ENCODE measurements at places on chromosomes 11 and 22.

GRCh38 chr11:17014833-17015626 lies 816 bp upstream of the PLEKHA7 start:
- DNase-seq: no peak

- DNase-seq: no peak
Measured at GRCh38 chr22:48581205-48581766, 1246.4 kb downstream of the BRD1 start.

- no peak for DNase-seq
Measured at GRCh38 chr11:58628446-58628845, 6.0 kb downstream of the CNTF start.

DNA sequence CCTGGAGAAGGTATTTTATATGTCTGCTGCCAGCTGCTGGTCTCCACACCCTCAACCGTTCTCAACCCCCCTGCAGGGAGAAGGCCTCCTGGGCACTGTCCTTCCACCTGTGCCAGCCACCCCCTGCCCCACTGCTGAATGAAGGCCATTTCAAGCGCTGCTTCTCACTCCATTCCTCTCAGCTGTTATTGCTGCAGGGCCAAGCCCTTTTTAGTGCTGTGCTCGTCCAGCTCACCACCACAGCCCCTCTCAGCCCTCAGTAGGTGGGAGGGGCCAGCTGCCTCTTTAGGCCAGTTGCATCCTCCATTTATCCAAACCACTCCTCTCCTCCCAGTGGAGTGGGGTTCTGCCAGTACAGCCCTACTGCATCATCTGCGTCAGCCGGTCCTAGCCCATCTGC lies 1.8 kb upstream of the WBP2NL start:
- DNase-seq: no peak

- no peak for DNase-seq
Measured at GRCh38 chr22:46462726-46463371, 74.6 kb downstream of the CELSR1 start.

GRCh38 chr11:20238712-20239111 lies 78.4 kb upstream of the DBX1 start:
- DNase-seq: no peak

- DNase-seq: no peak
Measured at GRCh38 chr11:96106645-96107044, 182.7 kb upstream of the MTMR2 start.

GRCh38 chr11:118312328-118312727 lies 7.8 kb downstream of the CD3E start:
- no peak for DNase-seq

DNA sequence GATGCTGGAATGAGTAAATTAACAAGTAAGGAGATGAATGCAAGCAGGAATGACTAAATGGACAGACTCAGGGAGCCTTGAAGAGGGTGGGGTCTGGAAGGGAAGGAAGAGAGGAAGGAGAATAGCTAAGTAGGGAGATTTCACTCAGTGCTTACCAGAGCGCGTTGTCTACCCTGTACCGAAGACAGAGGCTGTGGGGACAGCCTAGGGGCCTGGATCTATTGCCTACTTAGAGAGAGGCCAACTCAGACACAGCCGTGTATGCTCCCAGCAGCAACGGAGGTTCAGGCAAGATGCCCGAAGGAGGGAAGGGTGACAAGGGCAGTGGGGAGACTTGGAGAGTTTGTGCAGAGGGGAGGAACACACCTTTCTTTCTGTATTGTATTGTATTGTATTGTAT lies at the start of gene FOLR2:
FOLR2 (plus strand) TSS at position 157 of the 400 bp plus-strand sequence. CDS start 1,791 bp downstream, outside the sequence.
- DNase-seq: no peak

GRCh38 chr22:21067901-21068680 lies 22.3 kb downstream of the LRRC74B start:
- no peak for DNase-seq

DNA sequence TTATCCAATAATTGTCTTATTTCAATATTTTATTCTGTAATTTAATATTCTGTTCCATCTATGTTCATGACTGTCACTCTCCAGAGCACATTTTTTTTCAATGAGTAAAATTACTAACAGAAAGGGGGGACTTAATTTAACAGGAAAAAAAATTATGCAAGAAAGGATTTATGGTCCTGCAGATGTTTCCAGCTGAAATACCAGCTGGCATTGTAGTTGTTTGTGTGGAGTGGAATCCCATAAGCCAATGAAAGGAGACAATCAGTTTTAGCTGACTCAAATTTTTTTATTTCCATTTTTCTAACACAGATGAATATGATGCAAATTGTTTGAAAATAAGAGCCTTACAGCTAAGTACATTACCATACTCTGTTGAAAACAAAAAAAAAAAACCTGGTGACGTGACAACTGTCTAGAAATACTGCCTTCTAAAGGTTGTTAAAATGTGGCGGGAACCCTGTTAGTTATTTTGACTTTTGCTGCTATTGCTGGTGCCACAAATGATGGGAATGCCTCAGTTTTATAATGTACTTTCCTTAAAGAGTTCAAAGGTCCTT lies 389.1 kb downstream of the ETS1 start:
- no peak for DNase-seq

DNA sequence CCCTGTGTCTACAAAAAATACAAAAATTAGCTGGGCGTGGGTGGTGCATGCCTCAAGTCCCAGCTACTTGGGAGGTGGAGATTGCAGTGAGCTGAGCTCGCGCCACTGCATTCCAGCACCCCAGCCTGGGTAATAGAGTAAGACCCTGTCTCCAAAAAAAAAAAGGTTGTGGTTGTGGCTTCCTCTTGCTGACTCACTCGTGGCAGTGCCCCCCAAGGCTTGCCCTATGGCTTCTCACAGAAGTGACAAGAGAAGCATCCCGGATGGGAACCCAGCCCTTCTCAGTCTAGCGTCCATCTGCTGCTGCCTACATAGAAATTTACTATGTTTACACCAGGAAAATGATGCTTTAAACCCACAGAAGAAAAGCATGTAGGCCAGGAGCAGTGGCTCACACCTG lies 68.5 kb upstream of the PITPNB start:
- no peak for DNase-seq

DNA sequence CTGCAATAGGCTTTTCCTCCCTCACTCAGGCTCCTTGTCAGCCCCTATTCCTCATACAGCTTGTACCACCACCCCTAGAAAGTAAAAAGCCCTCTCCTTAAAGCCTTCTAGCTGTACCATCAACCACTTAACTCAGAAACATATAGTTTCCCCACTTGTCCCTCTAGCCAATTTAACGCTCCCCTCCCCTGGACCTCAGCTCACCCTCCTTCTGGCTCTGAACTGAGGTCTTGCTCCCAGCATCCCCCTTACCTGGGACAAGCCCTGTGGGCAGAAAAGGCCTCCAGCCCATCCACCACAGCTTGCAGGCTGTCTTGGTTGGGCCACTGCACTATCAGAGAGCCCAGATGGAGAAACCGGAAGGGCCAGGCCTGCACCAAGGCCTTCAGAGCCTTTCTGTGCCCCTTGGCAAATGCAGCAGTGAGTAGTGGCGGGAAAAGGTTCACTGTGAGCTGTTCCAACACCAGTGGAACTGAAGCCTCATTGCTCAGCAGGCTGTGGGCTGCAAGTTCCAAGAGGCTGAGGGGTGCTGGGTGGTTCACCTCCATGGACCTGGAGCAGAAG lies 12.4 kb upstream of the TOP3B start:
- no peak for DNase-seq

DNA sequence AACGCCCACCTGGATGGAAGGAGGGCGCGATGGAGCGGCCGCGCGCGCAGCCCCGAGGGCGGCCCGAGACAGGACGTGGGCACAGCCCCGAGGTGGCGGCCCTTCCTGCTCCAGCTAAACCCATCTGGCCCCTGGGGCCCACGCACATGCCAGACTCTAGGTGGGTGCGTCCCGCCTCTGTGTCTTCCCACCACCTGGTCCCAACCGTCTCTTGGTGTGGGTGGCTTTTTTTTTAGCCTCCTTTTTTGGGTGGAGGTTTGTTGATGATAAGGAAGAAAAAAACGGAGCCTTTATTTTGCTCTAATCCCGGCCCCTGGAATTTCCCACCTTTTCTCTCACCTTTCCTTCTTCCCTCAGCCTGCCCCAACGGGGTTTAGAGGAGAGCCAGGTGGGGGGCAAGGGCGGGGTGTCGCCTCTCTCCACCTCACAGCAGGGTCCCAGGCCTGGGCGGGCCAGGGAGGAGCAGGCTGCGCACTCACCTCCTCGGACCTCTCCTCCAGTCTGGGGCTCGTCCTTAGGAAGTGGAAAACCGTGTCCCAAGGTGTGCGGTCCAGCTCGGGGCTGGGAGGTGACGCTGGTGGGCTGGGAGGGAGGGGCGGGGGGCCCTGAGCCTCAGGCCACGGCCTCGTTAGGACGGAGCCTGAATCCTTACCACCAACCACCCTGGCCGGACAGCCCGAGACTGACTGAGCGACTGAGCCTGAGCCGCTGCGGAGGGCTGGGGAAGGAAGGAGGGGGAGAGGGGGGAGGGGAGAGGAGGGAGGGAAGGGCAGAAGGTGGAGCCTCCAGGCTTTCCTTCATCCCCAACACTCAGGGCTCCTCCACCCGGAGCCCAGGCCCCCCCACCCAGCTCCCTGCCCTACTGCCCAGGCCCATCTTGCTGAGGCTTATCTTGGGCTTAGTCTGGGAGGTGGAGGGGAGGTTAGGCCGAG lies at the start of gene SOX10:
SOX10 (minus strand) TSS at position 696 of the 932 bp plus-strand sequence. CDS start 771 bp downstream, outside the sequence.
- no peak for DNase-seq

- no peak for DNase-seq
Measured at GRCh38 chr11:96199563-96200025, 143.4 kb downstream of the MAML2 start.

DNA sequence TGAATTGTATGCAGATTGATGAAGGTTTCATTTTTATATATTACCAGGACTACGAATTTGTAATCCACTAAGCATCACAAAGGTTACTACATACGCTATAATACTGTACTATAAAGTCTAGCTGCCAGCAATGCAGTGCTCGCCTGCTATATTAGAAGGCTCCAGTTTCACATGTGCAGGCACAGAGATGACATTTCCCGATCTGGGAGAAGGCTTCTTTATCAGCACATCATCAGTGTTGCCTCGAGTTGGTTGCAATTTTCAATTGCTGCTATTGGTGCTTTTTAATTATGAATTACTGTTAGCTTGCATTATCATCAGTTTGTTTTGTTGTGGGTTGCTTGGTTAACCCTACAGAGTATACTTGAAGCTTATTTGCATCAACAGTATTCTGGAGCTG lies 143.2 kb upstream of the TEAD1 start:
- DNase-seq: no peak

DNA sequence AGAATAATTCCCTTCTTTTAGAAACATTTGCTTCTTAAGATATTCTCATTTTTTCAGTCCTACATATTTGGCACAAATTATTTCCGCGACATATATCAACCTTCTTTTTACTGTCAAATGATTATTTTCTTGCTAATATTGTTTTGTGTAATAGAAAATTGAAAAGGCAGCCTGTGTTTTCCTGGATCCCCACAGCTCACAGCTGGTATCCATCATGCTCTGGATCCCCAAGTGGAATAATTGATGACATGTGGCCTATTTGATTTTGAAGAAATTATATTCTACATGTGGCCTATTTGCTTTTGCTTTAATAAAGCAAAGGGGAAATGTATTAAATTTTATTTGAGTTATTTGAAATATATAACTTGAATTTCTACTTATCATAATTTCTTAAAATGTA lies 199.4 kb upstream of the LUZP2 start:
- no peak for DNase-seq

- no peak for DNase-seq
Measured at GRCh38 chr11:20861322-20861721, 191.9 kb downstream of the NELL1 start.

GRCh38 chr11:16902781-16903378 lies 111.3 kb downstream of the PLEKHA7 start:
- no peak for DNase-seq

DNA sequence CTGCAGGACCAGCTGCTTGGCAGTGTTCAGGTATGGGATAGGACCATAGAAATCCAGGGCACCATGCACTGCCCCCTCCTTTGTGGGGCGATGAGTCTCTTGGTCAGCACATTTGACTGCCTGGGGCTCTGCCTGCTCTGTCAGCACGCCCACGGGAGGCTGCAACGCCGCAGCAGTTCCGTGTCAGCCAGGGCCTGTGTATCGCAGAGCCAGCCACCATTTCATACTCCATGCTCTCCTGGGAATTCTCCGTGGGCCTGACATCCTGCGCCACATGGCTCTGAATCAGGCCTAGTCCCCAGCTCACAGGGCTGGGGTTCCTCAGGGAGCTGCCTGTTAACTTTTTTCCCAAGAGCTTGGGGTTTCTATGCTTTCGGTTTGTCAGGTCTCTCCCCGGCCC lies 16.9 kb upstream of the RELT start:
- DNase-seq: no peak

- DNase-seq: no peak
Measured at GRCh38 chr11:10327254-10327653, 22.4 kb downstream of the ADM start.

GRCh38 chr22:29456211-29456671 lies 17.9 kb downstream of the RFPL1 start:
- no peak for DNase-seq

DNA sequence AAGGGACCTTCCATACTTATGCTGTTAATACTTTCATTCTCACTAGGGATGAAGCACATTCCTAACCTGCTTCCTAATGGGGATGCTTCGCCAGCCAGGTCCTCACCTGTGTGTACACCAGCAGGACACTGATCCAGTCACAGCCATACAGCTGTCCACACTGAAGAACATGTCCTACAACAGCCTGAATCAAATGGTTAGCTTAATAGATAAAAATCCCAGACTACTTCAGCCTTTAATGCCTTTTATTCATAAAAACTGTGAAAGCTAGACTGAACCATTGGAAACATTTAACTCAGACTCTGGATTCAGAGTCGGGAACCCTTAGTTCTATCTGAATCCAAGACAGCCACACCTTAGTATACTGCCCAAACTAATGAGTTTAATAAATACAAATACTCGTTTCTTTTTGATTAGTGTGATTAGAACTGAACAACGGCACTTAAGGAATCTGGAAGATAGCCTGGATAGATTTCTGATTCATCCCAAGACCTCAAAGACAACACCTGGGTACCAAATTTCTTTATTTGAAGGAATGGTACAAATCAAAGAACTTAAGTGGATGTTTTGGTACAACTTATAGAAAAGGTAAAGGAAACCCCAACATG lies 3.3 kb downstream of the FTH1 start:
- DNase-seq: no peak

- no peak for DNase-seq
Measured at GRCh38 chr11:106983261-106983660, 35.0 kb downstream of the GUCY1A2 start.

- no peak for DNase-seq
Measured at GRCh38 chr11:41996533-41996932, 537.1 kb upstream of the LRRC4C start.

DNA sequence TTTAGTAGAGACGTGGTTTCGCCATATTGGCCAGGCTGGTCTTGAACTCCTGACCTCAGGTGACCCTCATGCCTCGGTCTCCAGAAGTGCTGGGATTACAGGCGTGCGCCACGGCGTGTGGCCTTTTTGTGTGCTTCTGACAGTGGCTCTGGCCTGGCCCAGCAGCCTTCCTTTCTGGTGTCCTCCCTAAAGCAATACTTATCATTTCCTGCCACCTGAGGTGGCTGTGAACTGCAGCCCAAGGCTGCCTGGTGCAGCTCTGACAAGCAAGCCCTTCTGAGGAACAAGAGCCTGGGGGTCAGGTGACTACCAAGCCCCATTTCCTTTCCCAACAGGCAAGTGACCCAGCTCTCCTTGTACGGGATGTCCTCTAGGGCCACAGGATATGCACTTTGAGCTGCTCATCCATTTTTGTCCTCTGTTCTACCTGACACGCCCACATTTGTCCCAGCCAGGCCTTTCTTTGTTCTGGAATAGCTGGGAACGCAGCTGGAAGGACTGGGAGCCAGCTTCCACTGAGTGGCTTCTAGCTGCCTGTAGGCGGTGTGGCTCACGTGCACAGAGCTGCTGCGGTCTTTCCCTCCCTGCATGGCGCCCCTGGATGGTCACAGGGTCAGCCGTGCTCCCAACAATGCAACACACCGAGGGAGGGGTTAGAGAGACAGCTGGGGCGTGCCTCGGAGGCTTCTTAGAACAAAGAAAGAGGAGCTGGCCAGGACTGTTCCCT lies 12.3 kb upstream of the BID start:
- no peak for DNase-seq

All from NK-92 treated with Interleukin-12 subunit alpha and Interleukin-12 subunit beta, amount 100 ng/mL, for 24 hours (cell line).